ENCODE measurements at places on chromosomes 16 and 17. TPM values are rescaled to one million over a fixed set of nuclear protein-coding genes. Genes with fewer than 3 reads are reported as not detected.

Gene FCSK
- 5.5 TPM for total RNA-seq

Gene CDYL2
- 1.3 TPM for total RNA-seq

Gene PEX12
- total RNA-seq: 5.5 TPM

Gene PPP1R1B
- 0.45 TPM for total RNA-seq

Gene TIGD7
- 2.5 TPM for total RNA-seq

Gene OTOP3
- not detected for total RNA-seq
